ENCODE measurements at places on chromosomes 7 and 10. TPM values are rescaled to one million over a fixed set of nuclear protein-coding genes. Genes with fewer than 3 reads are reported as not detected.

Gene EGR2
- 1.7 TPM for total RNA-seq

Gene SLC39A12
- total RNA-seq = not detected

Gene ASB15
- not detected for total RNA-seq

Gene CYP2C19
- total RNA-seq = not detected

Gene TLX1
- not detected for total RNA-seq

Gene MICALL2
- 9.1 TPM for total RNA-seq

Gene PLXDC2
- 28.7 TPM for total RNA-seq

Gene LRRTM3
- total RNA-seq = 0.13 TPM

Gene ALKBH4
- total RNA-seq = 19.0 TPM

GRCh38 chr7:21972397-21972784, 26.7 kb upstream of the CDCA7L start:
- no peaks in the 10 kb centered on the region for H3K27me3 ChIP-seq
- H3K27ac ChIP-seq = no peak overlapping the region
- H3K4me3 ChIP-seq = no peak overlapping the region
- H3K36me3 ChIP-seq = no peaks in the 10 kb centered on the region

DNA sequence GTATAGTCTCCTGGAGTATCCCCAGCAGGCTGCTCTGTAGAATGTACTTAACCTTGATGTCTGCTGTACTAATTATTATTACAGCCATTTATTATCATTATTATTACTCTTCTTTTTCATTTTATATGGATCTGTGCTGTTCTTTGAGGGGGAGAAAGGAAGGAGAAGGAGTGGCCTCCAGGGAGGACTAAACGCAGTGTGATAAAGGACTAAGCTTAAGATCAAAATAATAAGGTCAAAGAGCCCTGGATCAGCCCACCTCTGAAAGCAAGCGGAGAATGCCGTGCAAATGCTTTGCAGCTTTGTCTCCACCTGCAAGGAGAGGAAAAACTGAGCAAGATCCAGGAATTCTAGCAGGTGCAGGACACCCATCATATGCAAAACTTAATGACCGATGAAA, 65.3 kb downstream of the RELN start:
- H3K27ac ChIP-seq = no peak overlapping the region
- H3K4me1 ChIP-seq = no peaks in the 10 kb centered on the region
- H3K4me3 ChIP-seq = no peak overlapping the region
- H3K36me3 ChIP-seq = no peaks in the 10 kb centered on the region

DNA sequence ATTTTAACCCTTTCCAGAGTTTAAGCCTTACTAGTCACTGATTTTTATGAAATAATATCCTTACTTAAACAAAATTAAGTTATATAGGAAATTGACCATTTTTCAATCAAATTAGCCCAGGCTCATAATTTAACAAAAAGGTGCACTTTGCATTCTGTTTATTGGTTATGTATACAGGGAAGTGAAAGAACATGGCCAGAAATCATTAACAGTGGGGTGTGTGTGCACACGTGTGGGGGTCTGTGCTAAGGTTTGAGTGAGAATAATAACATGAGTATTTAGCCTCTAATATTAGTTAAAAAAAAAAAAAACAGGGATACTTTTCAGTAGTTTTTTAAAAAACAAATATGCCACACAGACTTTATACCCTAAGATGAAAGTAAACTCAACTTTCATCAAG, 510.5 kb upstream of the PFKP start:
- H3K36me3 ChIP-seq = no peaks in the 10 kb centered on the region
- H3K27me3 ChIP-seq = peaks cover 6% of the 10 kb centered on the region
- no peaks in the 10 kb centered on the region for H3K4me1 ChIP-seq
- H3K27ac ChIP-seq = no peak overlapping the region
- no peak for DNase-seq

DNA sequence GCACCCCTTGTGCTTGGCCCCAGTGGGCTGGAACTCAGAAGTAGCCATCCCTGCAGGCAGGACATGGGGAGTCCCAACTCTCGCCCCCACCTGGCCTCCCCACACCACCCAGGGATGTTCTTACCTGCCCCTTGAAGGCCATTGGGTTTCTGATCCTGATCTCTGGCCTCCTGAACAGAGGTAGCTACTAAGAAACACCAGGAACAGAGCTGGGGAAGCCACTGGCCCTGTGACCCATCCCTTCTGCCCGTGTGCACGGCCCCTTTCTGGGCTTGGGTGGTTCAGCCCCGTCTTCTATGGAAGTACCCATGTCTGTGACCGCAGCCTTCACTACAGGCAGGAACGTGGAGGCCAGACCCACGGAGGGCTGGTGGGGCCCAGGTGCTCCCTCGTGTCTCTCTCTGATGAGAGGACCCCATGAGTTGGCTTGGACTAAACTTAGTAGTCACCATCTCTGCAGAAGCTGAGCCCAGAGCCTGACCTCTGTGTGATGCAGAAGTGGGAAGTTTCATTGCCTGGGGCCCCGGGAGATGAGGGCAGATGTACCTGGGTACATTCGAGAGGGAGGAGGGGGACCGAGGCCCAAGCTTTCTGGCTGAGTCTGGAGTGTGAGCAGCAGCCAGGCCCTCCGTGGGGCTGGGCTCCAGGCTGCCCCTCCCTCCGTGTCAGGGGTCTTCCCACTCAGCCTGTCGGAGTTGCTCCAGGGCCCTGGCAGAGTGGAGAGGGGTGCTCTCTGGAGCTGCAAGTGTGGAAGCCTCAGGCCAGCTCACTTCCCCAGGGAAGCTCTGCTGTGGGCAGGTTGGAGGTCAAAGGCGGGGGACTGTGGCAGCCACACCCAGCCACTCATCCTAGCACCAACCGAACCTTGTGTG, 81.0 kb downstream of the MKI67 start:
- H3K36me3 ChIP-seq = no peaks in the 10 kb centered on the region
- no peak overlapping the region for H3K4me3 ChIP-seq
- H3K27ac ChIP-seq = no peak overlapping the region
- DNase-seq = no peak

DNA sequence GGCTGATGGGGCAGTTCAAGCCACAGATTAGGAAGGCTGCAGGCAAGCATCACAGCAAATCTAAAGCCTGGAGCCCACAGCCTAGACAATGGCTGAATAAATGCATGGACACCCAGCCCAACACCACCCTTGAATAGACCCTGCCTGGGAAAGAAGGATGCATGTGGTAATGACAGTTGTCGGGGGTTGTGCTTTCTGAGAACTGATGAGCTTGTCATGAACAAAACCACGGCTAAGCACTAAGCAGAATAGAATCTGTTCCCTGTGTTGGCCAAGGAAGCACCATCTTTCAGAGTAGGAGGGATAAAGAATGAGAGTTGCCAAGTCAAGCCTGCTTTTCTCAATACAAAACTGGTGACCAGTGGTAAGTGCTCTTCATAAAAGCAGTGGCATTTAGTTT, 66.1 kb upstream of the JCAD start:
- no peak overlapping the region for H3K4me3 ChIP-seq
- H3K4me1 ChIP-seq = no peaks in the 10 kb centered on the region
- H3K36me3 ChIP-seq = no peaks in the 10 kb centered on the region
- no peak overlapping the region for H3K27ac ChIP-seq
- no peak for DNase-seq

- peaks cover 8% of the 10 kb centered on the region for H3K4me1 ChIP-seq
- DNase-seq = no peak
- no peaks in the 10 kb centered on the region for H3K36me3 ChIP-seq
- no peaks in the 10 kb centered on the region for H3K27me3 ChIP-seq
- H3K4me3 ChIP-seq = no peak overlapping the region
Measured at GRCh38 chr7:151309311-151309710, 32.3 kb upstream of the NUB1 start.

DNA sequence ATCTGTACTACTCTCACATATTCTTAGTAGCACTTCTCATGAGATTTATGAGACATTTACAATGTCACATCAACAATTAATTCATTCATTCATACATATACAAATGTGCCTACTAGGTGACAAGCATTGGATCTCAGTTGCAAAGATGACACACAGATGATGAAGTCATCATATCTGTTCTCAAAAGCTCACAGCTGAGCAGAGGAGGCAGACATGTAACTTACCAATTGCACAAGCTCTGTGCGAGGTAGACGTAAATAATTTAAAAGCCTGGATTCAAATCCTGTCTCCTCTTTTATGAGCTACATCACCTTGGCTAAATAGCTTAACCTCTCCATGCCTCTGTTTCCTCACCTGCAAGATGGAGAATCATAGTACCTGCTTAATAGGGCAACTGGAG, 109.4 kb upstream of the FAM133B start:
- no peaks in the 10 kb centered on the region for H3K36me3 ChIP-seq
- no peaks in the 10 kb centered on the region for H3K27me3 ChIP-seq
- DNase-seq = no peak
- peaks cover 24% of the 10 kb centered on the region for H3K4me1 ChIP-seq
- H3K27ac ChIP-seq = no peak overlapping the region
- no peak overlapping the region for H3K4me3 ChIP-seq

GRCh38 chr7:157097056-157097329, 41.7 kb upstream of the UBE3C start:
- no peak overlapping the region for H3K4me3 ChIP-seq
- H3K27ac ChIP-seq = no peak overlapping the region
- peaks cover 24% of the 10 kb centered on the region for H3K27me3 ChIP-seq
- H3K36me3 ChIP-seq = no peaks in the 10 kb centered on the region

- H3K27me3 ChIP-seq = peaks cover 10% of the 10 kb centered on the region
- H3K4me3 ChIP-seq = no peak overlapping the region
- no peak overlapping the region for H3K27ac ChIP-seq
- H3K4me1 ChIP-seq = no peaks in the 10 kb centered on the region
Measured at GRCh38 chr7:158111906-158112570, 475.6 kb downstream of the PTPRN2 start.

- no peak for DNase-seq
- no peak overlapping the region for H3K4me3 ChIP-seq
- H3K36me3 ChIP-seq = no peaks in the 10 kb centered on the region
- no peaks in the 10 kb centered on the region for H3K27me3 ChIP-seq
- H3K4me1 ChIP-seq = peaks cover 27% of the 10 kb centered on the region
- H3K27ac ChIP-seq = no peak overlapping the region
Measured at GRCh38 chr10:60878224-60878623, 65.8 kb downstream of the RHOBTB1 start.

DNA sequence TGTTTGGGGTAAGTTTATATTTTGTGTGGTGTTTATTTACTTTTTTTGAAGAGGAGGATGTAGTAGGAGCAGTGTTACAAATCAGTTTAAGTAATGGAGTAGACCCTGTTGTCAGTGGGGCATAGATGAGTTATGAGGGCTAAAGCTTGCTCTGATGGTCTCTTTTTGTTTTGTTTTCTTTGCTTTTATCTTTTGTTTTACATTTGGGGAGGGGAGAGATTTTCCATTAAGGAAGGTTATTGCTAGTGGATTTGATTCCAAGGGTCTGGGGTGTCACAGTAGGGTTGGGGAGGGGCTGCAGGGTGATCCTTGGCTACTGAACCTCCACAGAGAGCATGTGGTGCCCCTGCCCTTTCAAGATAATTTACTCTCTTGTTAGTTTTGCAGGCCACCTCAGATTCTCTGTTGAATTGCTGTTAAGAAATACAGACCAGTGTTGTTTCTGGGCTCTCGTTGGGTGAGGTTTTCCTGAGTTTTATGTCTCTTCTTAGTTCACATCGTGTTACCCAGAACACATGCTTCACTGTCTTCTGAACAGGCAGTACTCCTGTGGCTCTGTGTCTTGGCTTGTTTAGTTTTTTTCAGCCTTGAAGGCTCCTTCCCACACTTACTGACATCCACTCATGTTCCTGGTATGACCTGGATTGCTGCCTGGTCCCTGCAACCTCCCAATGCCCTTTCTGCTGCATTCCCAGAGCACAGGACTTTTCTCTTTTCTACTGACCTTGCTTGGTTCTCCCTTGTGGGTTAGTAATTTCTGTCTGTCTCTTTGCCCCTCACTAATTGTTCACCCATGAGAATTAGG, 4.2 kb downstream of the KIFBP start:
- H3K4me3 ChIP-seq = peak overlapping the region; percentile 9
- no peaks in the 10 kb centered on the region for H3K36me3 ChIP-seq
- peak; percentile 91 for DNase-seq

GRCh38 chr10:89167915-89168314, 39.2 kb downstream of the CH25H start:
- H3K36me3 ChIP-seq = no peaks in the 10 kb centered on the region
- DNase-seq = no peak
- H3K27ac ChIP-seq = no peak overlapping the region
- no peaks in the 10 kb centered on the region for H3K4me1 ChIP-seq
- H3K27me3 ChIP-seq = no peaks in the 10 kb centered on the region

DNA sequence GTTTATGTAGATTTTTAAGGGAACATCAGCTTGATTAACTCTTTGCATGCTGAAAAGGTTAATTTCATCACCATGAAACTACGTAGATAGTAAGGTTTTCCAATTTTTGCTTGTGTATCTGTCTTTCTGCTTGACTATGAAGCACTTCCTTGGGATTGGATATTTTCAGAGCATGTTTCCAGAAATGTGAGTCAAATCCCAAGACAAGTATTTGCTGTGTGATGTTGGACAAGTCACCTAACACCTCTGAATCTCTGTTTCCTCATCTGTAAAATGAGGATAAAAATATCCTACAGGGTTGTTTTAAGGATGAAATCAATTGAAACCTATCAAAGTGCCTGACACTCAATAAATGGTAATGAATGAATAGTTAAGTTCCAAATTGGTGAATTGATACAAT, 42.4 kb downstream of the ANK3 start:
- H3K27ac ChIP-seq = no peak overlapping the region
- no peak overlapping the region for H3K4me3 ChIP-seq
- no peaks in the 10 kb centered on the region for H3K27me3 ChIP-seq
- H3K36me3 ChIP-seq = no peaks in the 10 kb centered on the region
- no peak for DNase-seq

GRCh38 chr10:45811075-45811474, 36.2 kb downstream of the AGAP4 start:
- H3K27me3 ChIP-seq = no peaks in the 10 kb centered on the region
- H3K36me3 ChIP-seq = no peaks in the 10 kb centered on the region
- no peak for DNase-seq
- H3K4me1 ChIP-seq = no peaks in the 10 kb centered on the region

GRCh38 chr10:79058899-79059841, 9.6 kb upstream of the ZMIZ1 start:
- H3K27ac ChIP-seq = no peak overlapping the region
- H3K4me1 ChIP-seq = peaks cover 3% of the 10 kb centered on the region
- no peak overlapping the region for H3K4me3 ChIP-seq
- no peak for DNase-seq

GRCh38 chr7:121282129-121282528, 46.7 kb upstream of the WNT16 start:
- peaks cover 5% of the 10 kb centered on the region for H3K4me1 ChIP-seq
- DNase-seq = no peak
- no peaks in the 10 kb centered on the region for H3K27me3 ChIP-seq
- H3K4me3 ChIP-seq = no peak overlapping the region
- no peaks in the 10 kb centered on the region for H3K36me3 ChIP-seq

GRCh38 chr7:6171532-6172223, 100.7 kb downstream of the CYTH3 start:
- H3K27me3 ChIP-seq = no peaks in the 10 kb centered on the region
- peaks cover 9% of the 10 kb centered on the region for H3K36me3 ChIP-seq
- no peak overlapping the region for H3K4me3 ChIP-seq

GRCh38 chr7:20241911-20242261, 24.7 kb upstream of the MACC1 start:
- no peak for DNase-seq
- H3K36me3 ChIP-seq = no peaks in the 10 kb centered on the region
- no peaks in the 10 kb centered on the region for H3K4me1 ChIP-seq
- H3K4me3 ChIP-seq = no peak overlapping the region
